ENCODE measurements at places on chromosomes 1 and 21.

- no peak for DNase-seq
Observed at GRCh38 chr1:225410036-225410435, 17.8 kb downstream of the LBR start.

DNA sequence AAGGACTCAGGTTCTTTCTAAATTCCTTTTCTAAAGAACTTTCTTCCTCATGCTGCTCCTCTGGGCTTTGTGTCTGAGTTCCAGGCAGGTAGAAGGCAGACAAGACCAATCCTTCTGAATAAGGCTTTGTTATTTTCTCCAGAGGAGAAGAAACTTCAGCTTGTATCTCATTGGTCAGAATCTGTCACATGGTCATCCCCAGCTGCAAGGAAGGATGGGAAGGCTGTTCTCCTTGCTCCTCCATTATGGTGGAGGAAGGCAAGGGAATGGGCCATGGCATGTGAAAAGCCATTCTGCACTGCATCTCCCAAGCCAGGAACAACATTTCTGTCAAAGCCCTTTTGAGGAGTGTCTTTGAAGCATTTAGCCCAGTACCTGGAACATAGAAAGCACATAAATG is 50.6 kb upstream of the NTPCR start:
- no peak for DNase-seq

DNA sequence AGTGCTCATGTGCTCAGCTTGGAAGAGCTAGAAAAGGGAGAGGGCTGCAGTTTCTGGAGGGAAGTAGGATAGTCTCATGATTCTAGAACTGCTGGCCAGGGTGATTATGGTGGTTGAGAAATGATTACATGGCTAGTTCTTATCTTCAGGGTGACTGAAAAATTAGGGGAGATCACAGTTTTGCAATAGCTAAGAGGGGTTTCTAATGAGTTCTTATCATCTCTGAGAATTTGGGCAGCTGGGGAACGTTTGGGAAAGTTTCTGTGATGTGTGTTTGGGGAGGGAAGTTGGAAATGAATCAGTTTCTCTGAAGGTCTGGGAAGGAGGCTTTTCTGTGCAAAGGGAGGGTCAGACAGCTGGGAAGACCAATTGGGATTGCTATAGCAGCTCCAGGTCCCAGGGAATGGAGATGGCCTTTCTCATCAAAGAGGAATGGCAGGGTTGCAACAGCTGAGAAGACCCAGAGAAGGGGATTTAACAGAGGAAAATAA is 7.6 kb upstream of the RHOU start:
- no peak for DNase-seq

- no peak for DNase-seq
Observed at GRCh38 chr21:14097881-14098499, 112.8 kb downstream of the LIPI start.

DNA sequence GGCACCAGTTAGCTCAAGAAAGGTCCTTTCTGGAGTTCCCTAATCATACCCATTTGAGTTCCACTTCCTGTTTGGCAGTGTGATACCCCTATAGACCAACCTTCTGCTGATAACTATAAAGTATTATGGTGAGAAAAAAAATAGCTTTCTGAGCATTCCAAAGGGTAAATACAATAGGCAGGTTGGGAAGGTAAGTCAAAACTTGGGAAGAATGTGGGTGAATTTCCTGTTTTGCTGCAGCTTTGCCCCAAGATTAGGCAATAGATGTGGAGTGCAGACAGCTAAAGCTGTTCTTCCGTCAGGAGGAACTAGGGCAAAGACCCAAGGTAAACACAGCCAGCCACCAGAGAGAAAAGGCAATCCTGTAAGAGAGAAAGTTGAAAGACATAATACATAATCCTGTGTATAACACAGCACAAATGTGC is 49.9 kb upstream of the GUCA2A start:
- DNase-seq: peak; percentile 66

GRCh38 chr1:192579010-192579738 is 3.6 kb downstream of the RGS1 start:
- no peak for DNase-seq

- DNase-seq: peak; percentile 99
Observed at GRCh38 chr1:59043796-59044195, 253.1 kb upstream of the FGGY start.

DNA sequence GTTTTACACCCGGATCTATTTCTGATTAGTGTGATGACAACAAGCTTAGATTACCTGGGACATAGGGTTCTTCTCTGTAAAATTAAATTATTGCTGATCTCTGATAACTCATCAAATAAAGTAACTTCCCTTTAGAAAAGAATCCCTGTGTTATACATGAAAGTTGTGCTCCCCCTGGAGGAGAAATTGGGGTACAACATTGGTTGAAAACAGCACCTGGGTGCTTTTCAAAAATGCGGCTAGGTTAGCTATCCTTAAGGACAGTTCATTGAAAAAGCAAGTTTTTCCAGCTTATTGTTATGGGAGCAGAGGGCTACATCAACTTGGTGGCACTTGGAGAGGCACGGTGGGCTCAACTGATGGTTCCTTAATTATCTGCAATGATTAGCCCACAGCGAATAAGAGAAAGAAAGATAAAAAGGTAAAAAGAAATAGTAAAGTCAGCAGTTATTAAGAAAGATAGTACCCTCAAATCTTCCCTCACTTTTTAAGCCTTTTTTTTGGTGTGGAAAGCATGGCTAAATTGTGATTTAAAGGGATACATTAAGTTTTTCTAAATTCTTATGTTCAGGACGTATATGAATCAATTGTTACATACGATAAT is 97.8 kb downstream of the FMN2 start:
- DNase-seq: peak; percentile 42

- peak; percentile 23 for DNase-seq
Observed at GRCh38 chr1:14969006-14969405, 184.5 kb upstream of the TMEM51 start.

- DNase-seq: no peak
Observed at GRCh38 chr1:208542309-208542708, 298.1 kb upstream of the PLXNA2 start.

GRCh38 chr1:54356680-54357147 is 49.5 kb downstream of the SSBP3 start:
- no peak for DNase-seq

GRCh38 chr21:37855647-37856625 is 60.3 kb downstream of the KCNJ6 start:
- peak; percentile 96 for DNase-seq

DNA sequence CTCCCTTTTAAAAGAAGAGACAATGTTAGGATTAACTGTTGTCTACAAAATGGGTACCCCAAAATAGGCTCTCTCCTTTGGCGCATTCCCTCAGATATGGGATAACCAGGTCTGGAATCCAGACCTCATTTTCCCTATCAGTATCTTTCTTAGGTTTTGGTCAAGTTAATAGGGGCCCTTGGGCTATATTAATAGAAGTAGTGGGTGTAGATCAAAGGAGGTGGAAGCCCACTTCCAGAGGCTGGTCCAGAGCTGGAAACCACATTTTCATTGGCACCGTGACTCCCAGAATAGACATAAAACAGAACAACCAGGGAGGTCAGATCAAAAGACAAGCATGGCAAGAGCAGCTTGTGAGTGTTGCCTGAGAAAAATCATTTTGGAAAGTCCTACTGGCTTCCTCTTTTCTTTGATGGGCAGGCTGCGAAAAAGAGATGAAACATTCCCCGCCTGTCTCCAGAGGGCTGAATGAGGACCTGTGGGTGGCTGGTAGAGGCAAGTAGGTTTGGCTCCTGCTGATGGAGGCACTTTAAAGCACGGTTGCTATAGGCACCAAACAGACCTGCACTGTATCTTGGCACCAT is 25.8 kb upstream of the KIF21B start:
- DNase-seq: no peak

DNA sequence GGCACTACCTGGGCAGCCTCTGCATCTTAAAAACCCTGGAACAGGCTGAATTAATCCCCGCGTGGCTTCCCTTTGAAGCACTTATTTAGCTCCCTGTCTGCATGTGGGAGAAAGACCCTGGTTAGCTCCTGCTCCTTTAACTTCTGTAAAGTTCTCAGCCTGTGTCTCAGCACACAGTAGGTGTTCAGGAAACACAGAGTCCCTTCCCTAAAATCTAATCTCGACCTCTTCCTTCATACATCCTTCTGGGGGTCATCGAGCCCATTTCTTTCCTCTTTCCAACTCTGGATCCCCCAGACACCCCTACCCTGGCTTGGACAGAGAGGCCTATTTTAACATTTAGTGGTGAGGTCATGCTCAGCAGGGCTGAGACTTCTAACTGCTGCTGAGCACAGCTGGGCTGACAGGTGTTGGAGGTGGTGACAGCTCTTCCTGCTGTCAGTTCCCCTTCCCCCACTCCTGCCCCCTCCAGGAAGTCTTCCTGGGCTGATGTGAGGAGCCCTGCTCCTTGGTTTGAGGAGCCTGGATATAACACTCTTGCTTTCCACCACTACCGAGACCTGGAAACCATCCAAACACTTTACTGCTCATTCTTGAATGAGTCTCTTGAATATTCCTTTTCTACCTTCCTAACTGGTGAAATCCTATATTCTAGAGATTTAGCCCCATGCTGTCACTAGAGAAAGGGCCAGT is 5.3 kb downstream of the E2F2 start:
- DNase-seq: no peak

GRCh38 chr1:217137210-217137881 is 414.1 kb upstream of the ESRRG start:
- no peak for DNase-seq

GRCh38 chr1:241610056-241610815 is 29.9 kb downstream of the CHML start:
- no peak for DNase-seq

GRCh38 chr21:39098696-39099200 is 84.5 kb downstream of the PSMG1 start:
- no peak for DNase-seq

DNA sequence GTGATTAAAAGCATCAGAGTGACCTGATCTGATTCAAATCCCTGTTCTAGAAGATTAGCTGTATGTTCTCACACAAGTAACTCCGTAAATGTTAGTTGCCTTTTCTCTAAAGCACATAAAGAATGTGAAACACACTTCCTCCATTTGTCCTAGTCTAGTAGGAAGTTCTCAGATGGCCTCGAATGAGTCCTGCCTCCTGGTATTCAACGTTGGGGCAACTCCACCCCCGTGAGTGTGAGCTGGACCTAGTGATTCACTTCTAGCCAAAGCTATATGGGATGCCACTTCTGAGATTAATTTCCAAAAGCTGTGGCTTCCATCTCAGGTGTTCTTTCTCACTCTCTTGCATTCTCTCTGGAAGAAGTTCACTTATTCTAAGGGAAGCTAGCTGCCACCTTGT is 267.6 kb downstream of the GPATCH2 start:
- DNase-seq: no peak

DNA sequence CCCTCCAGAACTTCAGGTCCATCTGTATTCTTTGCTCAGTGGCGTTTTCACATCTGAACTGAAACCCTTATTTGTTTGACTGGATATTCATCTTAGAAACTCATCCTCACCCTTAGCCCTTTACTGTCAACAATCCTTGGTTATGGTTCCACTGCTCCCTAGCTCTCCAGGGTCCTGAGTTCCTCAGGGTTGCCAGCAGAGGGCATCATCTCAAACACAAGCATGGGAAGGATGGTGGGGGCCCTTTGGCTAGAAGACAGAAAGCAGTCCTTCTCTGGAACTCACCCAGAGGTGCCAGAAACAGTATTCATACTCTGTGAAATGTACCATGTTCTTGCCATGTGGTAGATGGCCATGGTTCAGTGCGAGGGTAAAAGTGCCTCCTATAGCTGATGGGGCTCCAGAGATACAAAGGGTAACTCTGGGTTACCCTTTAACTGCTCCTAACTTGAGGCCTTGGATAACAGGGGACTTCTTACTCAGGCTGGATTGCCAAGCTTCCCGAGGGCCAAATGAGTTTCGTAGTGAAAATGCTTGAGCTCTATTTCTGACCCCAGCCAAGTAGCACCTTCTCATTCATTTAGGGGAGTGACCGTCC is 11.3 kb downstream of the NCSTN start:
- DNase-seq: peak; percentile 12

DNA sequence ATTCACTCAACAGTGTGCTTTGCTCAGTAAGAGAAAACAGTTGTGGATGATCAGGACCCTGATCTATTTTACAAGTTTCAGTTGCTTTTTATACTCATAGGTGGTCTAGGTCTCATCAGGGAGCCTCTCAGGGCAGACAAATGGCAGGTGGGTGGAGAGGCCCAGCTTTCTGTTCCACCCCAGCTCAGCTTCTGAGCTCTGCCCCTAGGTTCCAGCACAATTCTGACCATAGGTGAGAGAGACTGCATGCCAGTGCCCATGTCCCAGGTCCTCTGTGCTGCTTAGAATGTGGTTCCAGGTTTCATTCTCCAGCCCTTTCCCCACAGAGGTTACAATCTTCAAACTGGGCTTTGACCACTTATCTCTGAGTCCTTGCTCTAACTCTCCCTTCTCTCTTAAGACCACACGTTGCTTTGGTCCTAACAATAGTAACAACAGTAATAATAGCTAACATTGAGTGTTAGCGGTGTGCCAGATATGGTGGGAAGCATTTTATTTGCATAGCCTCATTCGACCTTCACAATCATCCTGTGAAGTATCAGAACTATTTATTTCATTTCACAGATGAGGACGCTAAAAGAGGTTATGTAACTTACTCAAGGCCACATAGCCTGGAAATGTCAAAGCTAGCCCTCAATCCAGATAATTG is 19.6 kb upstream of the DUSP10 start:
- DNase-seq: no peak

- DNase-seq: no peak
Observed at GRCh38 chr1:181202986-181203555, 114.6 kb downstream of the IER5 start.

DNA sequence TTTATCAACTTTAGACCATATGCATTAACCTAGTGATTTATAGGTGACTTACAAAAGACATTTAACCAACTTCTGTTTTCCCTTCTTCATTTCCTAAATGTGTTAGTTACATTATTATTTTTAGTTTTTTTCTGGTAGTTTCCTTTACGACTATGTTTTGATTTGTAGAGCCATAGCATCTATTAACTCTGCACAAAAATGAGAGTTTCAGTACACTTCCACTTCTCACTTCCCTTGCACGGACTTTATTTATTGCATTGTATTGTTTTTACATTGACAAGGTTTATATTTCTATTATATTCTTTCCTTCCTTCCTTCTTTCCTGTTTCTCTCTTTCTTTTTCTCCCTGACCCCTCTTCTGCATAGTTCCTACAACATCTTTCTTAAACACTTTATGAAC is 14.7 kb downstream of the PKN2 start:
- DNase-seq: no peak

GRCh38 chr1:201893431-201893830 is 4.7 kb downstream of the SHISA4 start:
- no peak for DNase-seq
